Stimulated activated CD8-positive, alpha-beta memory T cell treated with anti-CD3 and anti-CD28 coated beads, Interleukin-4, amount 100 ng/mL, for 4 hours (primary cell): ENCODE measurements at places on chromosomes 13 and 19.

DNA sequence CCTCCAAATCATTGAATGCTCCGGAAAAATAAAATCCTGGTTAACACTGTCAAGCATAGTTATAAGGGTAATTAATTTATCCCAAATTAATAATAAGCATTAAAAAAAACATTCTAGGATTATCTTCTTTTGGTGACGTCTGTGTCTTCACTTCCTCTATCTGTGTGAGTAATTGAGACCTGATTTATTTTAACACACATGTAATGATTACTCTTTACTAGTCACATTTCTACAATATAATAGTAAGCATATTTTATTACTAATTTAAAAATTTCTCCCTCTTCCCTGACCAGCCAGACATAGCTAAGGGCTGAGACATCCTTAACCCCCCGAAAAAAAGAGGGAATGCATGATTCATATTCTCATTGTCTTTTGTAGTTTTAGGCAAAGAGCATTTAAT, 2.3 kb downstream of the FNDC3A start:
- DNase-seq = no peak

- DNase-seq = no peak
Measured at GRCh38 chr13:40120781-40121180, 465.3 kb downstream of the COG6 start.

DNA sequence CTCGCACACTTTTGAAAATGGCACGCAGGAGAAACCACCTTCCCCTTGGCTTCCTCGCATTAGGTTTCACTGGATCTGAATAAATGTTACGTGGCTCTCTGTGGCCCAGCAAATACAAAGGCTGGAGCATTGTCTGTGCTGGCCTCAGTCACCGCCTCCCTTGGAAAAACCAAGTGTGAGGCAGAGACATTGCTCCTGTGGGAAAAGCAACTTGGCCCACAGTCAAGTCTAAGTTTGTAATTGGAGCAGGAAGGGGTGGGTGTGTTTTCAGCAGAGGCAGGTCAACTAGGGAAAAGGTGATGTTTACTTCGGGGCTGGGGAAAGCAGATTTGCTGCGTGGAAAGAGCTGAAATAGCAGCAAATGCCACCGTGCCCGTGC, 101.6 kb downstream of the IRS2 start:
- no peak for DNase-seq

DNA sequence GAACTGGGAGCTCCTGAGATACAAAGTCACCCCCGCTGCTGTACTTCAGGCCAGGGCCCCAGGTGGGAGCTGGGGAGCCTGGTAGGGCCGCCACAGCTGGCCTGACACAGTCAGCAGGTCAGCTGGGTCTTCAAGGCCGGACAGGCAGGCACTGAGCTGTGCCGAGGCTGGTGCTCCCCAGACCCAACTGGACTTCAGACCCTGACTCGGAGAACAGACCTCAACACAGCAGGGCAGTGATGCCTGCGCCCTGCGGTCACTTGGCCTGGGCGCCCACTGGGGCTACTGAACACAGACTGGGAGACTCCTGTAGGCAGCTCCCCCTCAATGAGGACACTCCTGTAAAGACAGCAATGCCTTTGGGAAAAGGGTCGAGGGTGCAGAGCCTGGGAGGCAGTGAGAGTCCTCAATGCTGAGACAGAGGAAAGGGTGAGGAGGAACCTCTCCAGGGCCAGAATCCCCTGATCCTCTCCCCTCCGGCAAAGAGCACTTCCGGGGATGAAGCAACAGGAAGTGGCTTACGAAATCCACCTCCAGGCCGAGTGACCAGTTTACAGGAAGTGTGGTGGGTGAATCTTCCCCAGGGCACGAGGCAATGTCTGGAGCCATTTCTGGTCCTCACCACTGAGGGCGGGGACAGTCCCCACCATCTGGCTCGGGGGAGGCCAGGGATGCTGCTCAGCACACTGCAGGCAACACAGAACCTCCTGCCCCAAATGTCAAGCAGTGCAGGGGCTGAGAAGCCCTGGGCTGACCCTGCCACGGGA, 40.8 kb upstream of the ISYNA1 start:
- DNase-seq = peak; percentile 45

GRCh38 chr19:50702158-50702870, 17.3 kb downstream of the SHANK1 start:
- DNase-seq = no peak

DNA sequence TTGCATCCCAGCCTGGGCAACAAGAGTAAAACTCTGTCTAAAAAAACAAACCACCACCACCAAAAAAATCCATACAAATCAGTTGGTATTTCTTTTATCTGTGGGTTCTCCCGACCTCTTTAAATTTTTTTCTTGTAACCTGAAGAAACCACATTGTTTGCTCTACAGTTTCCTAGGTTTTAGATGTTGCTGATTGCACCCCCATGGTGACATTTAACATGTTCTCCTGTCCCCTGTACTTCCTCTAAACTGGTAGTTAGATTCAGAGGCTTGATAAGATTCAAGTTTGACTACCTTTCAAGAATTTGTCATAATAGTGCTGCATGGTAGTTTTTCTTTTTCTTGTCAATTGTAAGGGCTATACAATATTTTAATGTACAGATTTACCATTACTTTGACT, 24.0 kb downstream of the ALG5 start:
- no peak for DNase-seq

DNA sequence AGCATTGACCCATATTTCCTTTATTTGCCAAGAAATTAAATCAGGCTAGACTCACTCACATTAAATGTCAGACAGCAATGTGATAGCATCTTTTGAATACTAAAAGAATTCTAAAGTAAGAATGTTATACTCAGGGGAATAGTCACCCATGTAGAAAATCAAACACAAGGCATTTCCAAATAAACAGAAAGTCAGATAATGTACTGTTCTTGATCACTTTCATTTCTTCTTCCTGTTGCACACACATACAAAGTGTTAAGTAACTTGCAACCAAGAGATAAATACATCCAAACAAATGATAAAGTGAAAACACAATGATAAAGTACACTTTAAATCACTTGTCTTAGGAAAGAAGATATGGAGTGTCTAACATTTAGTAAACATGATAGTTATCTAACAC, 1366.6 kb upstream of the MIR17HG start:
- no peak for DNase-seq

GRCh38 chr19:18785179-18786124, 5.7 kb downstream of the COMP start:
- peak; percentile 35 for DNase-seq

- no peak for DNase-seq
Measured at GRCh38 chr13:51786425-51787265, 17.3 kb downstream of the DHRS12 start.

- no peak for DNase-seq
Measured at GRCh38 chr13:64551755-64552154, 2678.4 kb downstream of the PCDH9 start.

DNA sequence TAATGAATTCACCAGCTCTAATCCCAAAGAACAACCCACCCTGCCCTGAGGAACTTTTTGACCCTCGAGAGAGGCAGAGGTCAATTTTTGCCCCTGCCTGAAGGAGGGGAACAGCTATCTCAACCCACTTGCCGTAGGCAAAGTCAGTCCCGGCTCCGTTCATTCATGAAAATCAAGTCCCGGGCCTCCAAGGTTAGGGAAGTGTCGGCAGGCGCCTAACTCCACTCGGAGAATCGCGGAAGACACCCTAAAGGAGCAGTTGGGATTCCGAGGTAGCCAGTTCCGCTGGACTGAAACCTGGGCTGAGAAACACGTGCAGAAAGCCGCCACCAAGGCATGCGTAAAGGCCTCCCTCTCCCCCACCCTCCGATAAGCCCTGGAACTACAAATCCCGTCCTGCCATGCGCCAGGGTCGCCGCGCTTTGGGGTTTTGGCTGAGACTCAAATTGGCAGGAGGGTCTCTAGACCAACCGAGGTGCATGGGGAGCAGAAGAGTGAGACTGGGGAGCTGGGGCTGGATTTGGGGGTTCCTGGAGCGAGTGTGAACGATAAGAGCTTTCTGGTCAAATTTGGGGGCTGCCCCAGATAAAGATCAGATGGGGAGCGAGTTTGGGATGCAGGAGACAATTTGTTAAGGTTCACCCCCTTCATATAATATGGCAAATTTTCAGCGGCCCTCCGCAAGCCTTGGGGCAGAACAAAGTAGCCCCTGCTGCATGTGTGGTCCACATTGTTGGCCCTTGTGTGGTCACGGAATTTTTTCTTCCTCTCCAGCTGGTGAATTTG, at the start of gene TNPO2:
TSS of gene TNPO2 (minus strand) at position 292 of the 786 bp plus-strand sequence. CDS start 2,955 bp downstream, outside the sequence.
- peak; percentile 40 for DNase-seq

- no peak for DNase-seq
Measured at GRCh38 chr13:25923217-25924085, 128.4 kb downstream of the SHISA2 start.

DNA sequence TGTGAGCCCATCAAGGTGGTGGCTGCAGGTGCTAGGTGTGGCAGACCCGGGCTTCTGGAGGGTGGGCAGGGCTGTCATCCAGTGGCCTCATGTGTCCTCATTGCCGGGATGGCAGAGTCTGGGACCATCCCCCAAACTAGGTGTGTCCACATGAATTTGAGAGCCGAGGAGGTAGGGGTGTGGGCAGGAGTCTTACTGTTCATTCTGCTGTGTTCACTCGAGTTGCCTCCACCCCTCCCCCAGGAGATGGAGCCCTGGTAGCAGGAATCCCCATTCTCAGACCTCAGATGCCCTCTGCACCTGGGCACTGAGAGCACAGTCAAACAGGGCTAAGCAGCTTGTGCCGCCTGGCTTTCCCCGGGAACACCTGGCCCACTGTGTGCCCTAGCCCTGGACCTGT, 22.4 kb downstream of the NAXD start:
- DNase-seq = no peak

- DNase-seq = no peak
Measured at GRCh38 chr19:5020368-5020767, 51.5 kb downstream of the KDM4B start.

DNA sequence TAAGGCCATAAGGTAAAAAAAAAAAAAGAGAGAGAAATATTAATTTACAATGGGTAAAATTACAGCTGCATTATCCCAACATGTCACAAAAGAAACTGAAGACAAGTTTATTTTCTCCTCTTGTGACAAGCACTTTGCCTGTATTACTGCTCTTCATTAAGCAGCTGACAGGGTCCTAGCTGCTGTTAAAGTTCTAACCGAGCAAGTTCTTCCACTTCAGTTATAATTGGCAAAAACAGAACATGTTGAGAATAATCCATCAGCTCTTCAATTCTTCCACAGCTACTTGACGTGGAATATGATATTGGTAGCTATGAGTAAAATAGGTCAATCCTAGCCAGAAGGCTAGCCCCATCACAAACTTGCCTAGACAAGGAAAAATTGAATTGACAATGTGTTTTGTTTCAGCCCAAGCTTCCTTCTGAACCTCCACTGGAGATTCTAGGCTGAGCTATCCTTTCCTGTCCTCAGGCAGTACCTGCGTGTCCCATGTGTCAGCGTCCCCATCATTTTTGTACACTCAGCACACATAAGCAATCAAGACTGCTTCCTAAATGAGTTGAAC, 32.2 kb upstream of the DOCK9 start:
- no peak for DNase-seq

DNA sequence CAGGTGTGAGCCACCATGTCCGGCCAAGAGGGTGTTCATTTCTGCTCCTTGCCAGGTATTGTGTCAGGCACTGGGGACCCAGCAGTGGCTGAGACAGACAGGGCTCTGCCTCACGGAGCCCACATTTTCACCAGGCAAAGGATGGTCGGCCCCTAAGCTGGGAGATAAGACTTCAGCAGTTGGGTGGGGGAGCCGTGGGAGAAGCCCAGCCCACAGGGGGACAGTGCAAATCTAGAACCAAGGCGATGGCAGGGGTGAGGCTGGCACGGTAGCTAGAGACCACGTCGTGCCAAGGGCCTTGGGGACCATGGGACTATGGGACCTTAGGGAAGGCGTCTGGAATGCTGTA, 8.3 kb downstream of the LSR start:
- no peak for DNase-seq

- DNase-seq = no peak
Measured at GRCh38 chr13:27482983-27483382, 32.6 kb upstream of the MTIF3 start.

DNA sequence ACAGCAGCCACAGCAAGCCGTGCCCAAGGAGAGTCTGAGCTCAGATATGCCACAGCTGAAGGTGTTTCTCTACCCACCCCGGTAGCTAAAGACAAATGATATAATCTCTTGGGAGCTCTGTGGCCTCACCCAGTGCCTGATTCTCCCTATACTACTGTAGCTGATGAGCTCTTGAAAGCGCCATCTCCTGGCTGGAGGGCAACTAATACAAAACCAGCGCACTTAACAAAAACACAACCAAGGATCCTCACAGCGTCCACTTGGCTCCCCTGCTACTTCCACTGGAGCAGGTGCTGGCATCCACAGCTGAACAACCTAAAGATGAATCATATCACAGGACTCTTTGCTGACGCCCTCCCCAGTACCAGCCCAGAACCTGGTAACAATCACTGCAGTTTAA, 1212.0 kb downstream of the PCDH17 start:
- no peak for DNase-seq

DNA sequence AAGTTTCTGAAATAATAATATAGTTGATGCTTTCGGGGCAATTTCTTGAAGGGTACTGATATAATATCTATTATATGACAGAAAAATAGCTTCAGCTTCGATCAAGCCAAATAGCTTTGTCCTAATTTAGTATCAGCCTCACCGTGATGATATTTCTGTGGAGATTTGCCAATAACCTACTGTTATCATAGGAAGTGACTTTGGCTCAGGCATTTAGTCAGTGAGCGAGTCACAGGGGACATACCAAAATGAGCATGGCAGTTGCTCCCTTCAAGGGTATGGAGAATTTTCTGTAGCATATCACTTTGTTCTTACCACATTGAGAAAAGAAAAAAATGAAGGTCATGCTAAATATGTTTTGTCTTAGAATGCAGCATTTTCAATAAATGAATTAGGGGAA, 767.6 kb upstream of the SLITRK1 start:
- DNase-seq = no peak

GRCh38 chr13:25840261-25840660, 211.6 kb downstream of the SHISA2 start:
- no peak for DNase-seq

GRCh38 chr13:50303963-50304721, 288.9 kb downstream of the KCNRG start:
- no peak for DNase-seq

DNA sequence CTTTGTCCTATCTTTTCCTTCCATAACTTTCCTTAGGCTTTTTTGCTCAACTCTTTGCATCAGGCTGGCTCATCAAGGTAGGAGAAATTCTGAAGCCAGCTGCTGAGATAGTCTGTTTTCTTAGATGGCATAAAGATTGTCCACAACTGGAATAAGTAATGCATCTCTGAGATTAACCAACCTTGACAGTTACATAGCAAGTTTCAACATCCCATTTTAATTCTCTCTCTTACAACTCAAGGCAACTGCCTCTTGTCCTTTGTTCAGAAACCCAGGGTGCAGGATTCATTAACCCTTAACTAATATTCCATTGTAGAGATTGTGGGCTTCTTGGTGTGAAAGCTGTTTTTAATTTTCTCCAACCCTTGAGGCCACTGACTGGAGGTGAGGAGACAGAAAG, 239.2 kb downstream of the LACC1 start:
- no peak for DNase-seq

DNA sequence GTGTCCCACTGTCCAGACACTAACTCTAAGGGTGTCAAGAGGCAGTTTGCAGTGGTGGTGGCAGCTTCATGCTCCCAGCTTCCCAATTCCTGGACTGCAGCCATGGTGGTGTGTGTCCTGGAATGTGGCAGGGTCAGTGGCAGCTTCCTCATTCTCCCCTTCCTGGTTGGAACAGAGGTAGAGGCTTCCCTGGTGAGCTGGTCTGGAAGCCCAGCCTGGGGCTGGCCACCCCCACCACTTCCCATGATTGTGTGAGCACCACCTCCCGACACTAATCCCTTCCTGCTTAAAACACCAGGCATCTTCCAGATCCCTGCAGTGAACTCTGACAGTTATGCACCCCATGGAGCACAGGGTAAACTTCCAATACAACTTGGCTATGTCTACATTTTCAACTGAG, 134.9 kb downstream of the RAP2A start:
- DNase-seq = no peak
